ENCODE measurements at places on chromosomes 5 and 9.
A peak's percentile ranks its signal among the peaks of the same experiment; 100 is the strongest.

- DNase-seq: no peak
These were observed 23.3 kb downstream of the C5 start for GRCh38 chr9:121026768-121027167.

DNA sequence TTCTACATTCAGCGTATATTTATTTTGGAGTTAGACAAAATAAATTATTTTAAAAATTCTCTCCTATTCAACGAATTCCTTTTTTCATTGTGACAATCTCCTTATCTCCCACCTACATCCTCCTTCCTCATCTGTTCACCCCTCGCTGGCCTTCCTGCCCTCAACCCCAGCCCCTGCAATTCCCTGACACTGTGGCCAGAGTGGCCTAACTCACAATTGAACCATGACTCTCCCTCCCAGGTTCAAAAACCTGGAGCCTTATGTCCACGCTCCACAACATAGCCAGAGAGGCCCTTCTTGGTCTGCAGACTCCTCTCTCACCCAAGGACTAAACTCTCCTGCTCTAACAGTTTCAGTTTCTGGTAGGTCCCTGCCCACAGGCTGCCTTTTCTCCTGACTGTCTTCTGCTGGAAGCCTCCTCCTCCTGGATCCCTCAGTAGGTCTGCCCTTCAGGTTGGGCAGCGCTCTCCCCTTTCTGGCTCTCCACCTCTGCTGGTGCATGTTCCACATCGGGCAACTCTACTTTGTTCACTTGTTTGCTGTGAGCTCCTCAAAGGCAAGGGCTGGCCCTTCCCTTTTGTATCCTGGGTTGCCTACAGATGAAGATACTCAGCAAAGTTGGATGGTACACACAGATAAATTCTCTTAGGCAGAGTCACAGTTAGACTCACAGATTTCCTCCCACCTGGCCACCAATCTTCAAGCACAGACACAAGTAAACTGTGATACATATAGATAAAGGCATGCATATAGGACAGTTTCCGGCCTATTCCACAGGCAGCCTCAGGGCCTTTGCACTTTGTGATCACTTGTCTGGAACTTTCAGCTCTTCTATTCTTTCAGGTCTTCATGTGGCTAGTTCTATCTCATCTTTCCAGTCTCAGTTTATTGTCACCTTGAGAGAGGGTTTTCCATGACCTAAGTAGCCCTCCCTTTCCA lies 19.8 kb upstream of the MYORG start:
- DNase-seq: peak; percentile 20

DNA sequence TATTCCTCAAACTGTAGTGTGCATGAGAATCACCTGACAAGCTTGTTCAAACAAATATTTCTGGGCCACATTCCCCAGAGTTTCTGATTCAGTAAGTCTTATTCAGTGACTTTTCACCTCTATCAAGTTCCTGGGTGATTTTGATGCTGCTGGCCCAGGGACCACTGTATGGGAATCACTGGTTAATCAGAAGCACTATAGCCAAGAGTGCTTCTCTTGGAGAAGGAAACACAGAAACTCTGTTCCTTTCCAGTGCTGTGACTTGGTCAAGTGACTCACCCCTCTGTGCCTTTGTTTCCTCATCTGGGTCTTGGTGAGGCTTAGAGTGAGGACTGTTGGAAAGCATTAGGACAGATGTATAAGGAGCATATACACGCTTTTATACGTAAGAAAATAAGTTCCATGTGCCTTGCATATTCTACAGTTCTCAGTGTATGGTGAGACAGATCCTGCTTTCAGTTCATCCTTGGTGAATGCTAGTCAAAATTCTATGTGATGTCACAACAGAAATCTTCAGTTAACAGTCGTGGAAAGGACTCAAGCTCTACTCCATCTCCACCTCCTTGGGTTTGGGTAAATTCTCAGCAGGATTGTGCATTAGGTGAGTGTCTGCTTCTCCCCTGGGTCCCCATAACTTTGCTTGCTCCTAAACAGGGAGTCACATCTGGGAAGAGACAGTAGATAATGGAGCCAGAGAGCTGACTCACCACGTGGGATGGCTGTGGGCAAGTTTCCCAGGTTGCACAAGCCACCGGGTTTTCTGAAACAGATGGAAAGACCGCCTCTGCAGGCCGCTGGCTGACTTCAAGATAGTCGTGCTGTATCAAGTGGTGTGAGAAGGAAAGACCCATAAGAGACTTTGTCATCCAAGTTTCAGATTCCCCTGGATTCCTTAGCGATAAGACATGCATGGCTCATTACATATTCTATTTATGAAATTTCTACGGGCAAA lies 117.0 kb downstream of the NXNL2 start:
- no peak for DNase-seq

- no peak for DNase-seq
These were observed 334.0 kb downstream of the PSAT1 start for GRCh38 chr9:78630966-78631365.

DNA sequence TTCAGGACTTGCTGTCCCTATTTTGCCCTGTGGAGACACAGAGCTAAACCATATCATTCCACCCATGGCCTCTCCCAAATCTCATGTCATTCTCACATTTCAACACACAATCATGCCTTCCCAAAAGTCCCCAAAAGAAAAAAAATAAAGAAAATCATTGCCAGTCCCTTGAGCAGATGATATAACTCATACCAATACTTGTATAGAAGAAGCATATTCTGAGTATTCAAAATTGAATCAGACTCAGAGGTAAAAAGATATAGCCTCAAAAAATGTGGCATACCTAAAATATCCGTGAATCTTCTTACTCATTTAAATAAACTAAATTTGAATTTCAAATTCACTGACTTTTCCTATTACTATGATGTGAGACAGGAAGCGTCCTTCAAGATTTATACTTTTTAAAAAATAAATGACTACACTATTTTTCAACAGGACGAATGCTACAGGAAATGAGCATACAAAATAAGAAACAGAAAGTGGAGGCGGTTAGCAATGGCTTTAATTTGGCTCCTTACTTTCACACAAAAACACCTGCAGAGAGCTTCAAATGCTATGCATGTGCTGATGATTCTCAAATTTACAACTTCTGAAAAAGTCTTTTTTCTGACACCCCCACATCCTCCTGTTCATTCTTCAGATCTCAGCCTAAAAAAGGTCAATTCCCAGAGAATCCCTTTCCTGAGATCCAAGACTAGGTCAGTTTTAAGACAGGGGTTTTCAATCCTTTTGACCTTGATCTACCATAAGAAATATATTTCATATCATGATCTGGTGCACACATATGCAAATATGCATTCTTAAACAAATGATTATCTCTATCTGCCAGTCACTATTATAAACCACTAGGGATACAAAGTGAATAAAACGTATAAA lies 39.6 kb upstream of the DMXL1 start:
- no peak for DNase-seq

- no peak for DNase-seq
These were observed 403.0 kb downstream of the ZNF608 start for GRCh38 chr5:124343451-124343867.

GRCh38 chr5:150140830-150141229 lies 14.8 kb downstream of the PDGFRB start:
- no peak for DNase-seq

- DNase-seq: peak; percentile 19
These were observed 310.4 kb upstream of the IRX4 start for GRCh38 chr5:2193142-2193541.

DNA sequence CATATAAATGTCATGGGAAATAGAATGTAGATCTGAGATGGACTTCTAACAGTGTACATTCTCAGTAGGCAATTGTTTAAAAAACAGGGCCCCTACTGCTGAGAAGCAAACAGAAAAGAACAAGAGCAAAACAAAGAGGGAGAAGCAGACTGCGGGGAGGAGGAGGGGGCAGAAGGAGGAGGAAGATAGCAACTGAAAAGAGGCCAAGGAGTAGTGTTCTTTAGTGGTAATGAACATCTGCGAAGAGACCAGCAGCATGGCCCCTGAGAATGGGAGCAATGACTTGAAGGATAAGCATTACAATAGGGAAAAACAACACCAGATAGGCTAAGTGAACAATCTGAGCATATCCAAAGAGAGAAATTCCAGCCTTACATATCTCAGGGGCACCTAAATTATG lies 36.8 kb downstream of the HAPLN1 start:
- no peak for DNase-seq

DNA sequence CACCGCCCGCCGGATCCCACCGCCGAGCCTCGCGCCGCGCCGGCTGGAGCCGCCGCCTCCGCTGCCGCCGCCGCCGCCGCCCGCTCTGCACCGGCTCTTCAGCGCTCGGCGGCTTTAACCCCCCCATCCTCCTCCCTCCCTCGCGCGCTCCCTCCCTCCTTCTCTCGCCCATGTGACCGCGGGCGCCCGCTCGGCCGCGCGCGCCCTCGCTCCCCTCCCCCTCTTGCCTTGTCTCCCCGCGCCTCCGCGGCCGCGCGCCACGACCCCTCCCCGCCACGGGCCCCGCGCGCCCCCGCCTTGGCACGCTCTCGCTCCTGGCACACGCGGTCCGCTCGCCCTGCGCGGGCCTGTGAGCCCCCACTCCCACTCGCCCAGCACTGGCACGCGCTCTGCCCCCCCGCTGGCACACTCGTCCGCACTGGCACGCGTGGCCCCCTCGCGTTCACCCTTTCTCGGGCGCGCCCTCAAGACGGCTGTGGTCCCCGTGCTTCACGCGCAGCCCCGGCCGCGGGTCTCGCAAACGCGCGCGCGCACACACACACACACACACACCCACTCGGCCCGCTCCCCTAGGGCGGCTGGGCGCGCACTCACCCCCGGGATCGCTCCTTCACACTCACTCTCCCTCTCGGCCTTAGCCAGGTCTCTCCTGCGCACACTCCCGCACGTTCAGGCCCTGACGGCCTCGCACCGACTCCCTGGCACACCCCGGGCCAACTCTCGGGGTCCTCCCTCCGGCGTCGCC lies at the start of gene CNTFR:
Gene CNTFR, minus strand, starts transcription at position 89 of the 745 bp plus-strand sequence. CDS start 20,743 bp downstream, outside the sequence.
- DNase-seq: peak; percentile 81

DNA sequence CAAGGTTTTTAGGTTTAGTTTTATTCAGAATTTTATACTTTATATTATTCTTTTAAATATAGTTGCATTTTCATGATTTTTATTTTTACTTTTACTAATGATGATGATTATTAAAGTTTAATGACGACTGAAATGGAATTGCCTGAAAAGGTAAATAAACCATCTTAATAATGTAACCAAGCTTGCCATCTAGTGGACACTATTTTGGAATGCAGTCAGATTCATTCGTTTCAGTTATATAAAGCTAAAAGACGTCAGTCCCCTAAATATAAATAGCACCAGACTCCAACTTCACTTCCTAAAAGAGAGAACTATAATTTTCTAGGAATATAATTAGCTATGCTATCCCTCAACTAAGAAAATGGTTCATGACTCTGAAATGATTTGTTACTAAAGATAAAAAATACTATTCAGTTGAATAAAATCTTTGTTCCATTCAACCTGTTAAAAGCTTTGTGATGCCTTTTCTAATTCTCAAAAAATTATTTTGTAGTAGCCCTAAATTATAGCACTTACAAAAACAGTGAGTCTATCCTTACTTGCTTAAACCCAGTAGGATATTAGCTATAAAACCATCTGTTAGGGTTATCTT lies 19.9 kb downstream of the ABITRAM start:
- DNase-seq: no peak

- no peak for DNase-seq
These were observed 459.2 kb upstream of the RGMB start for GRCh38 chr5:98314292-98314691.

DNA sequence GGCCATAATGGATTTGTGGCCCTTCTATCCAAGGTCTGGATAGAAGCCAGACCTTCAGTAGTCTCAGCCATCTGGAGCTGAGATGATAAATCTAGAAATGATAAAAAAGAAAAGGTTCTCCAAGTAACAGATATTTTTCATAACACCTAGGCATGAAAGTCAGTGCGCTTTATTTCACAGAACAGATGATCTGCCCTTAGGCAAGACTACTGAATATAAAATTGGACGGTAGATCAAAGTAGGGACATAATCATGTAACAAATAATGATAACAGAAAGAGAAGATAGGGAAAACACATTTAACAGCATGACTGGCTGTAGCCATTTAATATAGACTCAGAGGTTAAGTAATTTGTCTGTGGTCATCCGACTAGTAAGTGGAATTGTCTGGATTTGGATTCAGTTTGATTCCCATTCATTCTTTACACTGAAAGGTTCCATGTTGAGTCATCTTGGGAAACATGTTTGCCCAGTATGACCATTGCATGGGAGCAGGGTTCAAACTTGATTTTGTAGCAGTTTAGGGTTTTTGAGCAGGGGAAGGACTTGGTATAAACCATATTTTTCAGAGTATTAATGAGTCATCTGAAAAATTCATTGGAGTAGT lies 4.1 kb upstream of the CAVIN4 start:
- DNase-seq: no peak

DNA sequence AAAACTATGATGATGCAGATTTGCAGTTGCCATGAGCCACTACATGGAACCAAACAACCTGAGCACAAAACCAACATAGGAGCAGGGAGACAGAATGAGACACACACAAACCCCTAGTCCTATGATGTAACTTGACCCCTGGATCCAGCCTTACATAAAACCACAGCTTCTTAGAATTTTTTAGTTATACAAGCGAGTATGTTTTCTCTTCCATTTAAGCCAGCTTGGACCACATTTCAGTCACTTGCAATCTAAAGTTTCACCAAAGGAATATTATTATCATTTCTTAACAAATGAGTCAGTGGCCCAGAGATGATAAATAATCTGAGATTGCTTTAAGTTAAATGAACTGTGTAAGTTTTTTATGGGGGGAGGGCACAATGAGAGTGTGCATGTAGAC lies 6.8 kb downstream of the SPOCK1 start:
- no peak for DNase-seq

DNA sequence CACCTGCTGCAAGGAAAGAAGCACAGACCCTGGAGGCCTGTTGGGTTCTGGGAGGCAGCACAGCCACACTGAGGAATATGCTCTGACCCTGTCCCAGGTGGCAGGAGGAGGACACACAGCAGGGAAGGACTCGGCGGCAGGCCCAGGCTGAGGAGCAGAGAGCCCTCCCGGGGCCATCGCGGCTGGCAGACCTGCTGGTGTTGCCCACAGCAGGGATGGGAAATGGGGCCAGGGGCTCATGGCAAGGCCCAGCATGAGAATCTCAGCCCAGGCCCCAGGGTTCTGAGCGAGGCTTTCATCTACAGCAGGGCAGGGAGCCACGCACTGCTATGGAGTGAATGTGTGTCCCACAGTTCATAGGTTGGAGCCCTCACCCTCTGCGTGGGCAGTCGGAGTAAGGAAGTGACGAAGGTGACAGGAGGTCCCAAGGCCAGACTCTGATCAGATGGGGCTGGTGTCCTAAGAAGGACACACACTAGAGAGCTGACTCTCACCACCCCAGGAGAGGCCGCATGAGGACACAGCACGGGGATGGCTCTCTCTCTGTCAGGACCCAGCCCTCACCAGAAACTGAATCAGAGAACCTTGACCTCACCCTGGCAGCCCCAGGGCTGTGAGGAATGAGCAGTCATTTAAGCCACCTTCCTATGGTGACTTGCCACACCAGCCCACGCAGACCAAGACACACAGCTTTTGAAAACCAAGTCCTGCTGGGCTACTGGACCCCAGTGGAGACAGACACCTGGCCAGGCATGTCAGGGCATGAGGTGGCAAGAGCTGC lies 10.3 kb upstream of the GPSM1 start:
- no peak for DNase-seq

- no peak for DNase-seq
These were observed 101.5 kb downstream of the DENND1A start for GRCh38 chr9:123828449-123828848.
